Stimulated activated CD4-positive, alpha-beta T cell treated with anti-CD3 and anti-CD28 coated beads, Interleukin-1b, Interleukin-23, amount 100 ng/mL, for 1 hour (primary cell): ENCODE measurements at places on chromosomes 2 and 18.

DNA sequence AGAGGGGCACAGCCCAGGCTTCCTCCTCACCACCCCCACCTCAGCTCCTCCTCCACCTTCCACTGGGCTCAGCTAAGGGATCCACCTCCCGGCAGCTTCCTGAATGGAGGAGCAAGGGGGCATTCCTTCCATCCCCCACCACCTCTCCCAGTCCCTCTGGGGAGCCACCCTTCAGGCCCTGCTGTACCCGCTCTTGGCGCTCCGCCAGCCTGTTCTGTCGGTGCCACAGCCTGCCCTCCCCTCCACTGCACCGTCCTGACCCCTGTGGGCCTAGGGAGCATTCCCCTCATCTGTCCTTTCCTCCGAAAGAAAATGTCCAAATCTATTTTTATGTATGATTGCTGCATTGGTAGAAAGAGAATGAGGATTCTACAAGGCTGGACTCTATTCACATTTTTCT is 59.9 kb downstream of the KIF1A start:
- DNase-seq, result no peak

GRCh38 chr2:147469471-147469870 is 375.4 kb upstream of the ACVR2A start:
- no peak for DNase-seq

- DNase-seq, result no peak
Observed at GRCh38 chr2:65130664-65131175, 814 bp upstream of the RAB1A start.

DNA sequence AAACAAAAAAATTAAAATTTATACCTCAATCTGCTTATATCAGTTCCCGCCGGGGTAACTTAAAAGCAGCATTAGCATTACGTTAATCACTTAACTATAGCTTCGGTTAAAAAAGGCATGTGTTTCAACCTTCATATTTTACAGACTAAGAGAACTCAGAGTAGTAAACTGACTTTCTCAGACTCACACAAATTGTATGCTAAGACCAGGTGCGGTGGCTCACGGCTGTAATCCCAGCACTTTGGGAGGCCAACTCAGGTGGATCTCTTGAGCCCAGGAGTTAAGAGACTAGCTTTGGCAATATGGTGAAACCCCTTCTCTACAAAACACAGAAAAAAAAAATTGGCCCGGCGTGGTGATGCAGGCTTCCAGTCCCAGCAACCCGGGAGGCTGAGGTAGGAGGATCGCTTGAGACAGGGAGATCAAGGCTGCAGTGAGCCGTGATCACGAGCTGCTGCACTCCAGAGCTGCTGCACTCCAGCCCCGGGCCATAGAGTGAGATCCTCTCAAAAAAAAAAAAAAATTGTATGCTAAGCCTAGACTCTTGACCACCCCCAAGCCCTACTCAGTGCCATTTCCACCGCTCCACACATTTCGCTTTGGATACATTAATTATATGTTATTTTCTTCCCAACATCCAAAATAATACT is 2.4 kb downstream of the HNRNPLL start:
- no peak for DNase-seq

- DNase-seq, result no peak
Observed at GRCh38 chr2:190970873-190971506, 43.0 kb downstream of the STAT1 start.

DNA sequence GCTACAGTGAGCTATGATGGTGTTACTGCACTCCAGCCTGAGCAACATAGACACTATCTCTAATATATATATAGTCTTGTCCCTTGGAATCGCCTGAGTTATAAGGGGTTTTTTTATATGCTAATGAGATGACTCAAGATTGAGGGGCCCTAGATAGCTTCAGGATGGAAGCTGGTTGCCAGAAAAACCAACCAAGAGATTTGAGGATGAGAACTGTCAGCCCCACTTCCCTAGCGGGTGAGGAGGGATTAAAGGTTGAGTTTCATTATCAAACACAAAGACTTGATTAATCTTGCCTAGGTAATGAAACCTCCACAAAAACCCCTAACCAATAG is 12.6 kb upstream of the GALM start:
- DNase-seq, result no peak

DNA sequence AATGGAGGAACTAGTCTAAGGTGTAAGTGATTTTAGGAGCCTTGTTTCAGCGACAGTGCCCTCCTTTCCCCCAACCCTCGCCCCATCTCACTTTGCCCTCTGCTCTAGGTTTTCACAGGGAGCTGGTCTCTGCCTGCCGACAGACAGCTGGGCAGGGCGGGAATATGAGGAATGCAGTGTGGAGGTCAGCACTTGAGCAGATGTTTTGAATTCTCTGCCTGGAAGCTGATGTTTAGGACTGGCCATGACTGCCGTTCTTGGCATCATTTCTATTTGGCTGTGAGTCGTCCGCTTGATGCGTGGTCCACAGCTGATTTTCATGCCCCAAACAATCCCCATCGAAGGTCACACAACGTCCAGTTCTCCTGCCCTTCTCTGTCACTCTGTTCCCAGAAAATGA is 55.1 kb upstream of the SIX3 start:
- DNase-seq, result no peak

GRCh38 chr2:48693645-48694044 is 61.9 kb downstream of the LHCGR start:
- DNase-seq, result no peak

- no peak for DNase-seq
Observed at GRCh38 chr2:86249579-86250391, 50.5 kb downstream of the MRPL35 start.

DNA sequence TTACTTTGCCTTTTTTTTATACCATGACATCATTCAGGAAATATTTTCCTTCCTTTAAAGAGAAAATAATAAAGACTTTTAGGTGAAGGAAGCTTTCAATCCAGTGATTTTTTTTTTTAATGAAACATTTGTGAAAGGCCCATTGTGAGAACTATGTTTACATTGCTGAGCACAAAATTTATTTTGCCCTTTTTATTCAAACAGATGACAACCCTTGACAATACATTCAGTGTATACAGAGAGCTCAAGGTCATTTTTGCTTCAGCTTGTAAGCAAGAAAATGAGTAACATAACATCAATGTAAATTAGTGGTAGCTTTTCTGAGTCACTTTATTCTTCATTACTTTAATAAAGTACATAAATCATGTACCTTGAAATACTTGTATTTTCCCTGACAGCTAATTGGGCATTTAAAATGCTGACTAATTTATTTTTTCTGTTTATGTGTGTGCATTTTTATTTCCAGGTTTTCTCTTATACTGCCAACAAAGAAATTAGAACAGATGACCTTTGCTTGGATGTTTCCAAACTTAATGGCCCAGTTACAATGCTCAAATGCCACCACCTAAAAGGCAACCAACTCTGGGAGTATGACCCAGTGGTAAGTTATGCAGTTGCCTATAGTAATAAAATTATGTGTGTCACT is 121.6 kb downstream of the GALNT1 start:
- DNase-seq, result no peak

- DNase-seq, result no peak
Observed at GRCh38 chr18:48719974-48720654, 181.3 kb downstream of the CTIF start.

GRCh38 chr2:36477746-36478145 is 120.2 kb downstream of the FEZ2 start:
- no peak for DNase-seq

- DNase-seq, result no peak
Observed at GRCh38 chr2:56337342-56337741, 153.6 kb downstream of the CCDC85A start.

DNA sequence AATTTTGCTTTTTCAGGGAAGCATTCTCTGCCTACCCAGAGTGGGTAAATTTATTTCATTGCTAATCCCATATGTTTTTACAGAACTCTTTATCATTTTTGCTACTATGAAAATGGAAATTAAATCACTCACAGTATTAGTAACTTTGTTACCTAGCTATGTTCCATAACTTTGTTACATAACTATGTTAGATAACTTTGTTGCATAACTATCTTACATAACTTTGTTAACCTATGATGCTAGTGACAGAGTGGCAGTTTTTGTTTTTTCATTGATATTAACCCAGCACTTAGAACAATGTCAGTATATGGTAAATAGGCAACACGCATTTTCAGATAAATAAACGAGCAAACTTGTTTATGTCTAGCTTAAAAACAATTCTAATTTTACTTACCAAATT is 286.6 kb downstream of the LRP1B start:
- DNase-seq, result no peak

- DNase-seq, result no peak
Observed at GRCh38 chr18:7090771-7091170, 26.8 kb downstream of the LAMA1 start.

- DNase-seq, result no peak
Observed at GRCh38 chr2:16016282-16016681, 75.9 kb downstream of the MYCN start.

DNA sequence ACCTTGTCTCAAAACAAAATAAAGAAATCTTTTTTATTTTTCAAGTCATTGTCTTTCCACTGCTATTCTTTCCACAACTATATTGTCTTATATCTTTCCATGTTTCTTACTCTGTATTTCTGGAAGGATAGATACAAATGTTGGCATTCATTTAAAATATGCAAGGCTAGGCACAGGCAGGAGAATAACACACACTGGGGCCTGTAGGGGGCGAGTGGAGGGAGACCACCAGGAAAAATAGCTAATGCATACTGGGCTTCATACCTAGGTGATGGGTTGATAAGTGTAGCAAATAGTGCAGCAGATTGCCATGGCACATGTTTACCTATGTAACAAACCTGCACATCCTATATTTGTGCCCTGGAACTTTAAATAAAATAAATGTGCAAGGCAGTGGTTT is 9.6 kb downstream of the MRPL30 start:
- no peak for DNase-seq

DNA sequence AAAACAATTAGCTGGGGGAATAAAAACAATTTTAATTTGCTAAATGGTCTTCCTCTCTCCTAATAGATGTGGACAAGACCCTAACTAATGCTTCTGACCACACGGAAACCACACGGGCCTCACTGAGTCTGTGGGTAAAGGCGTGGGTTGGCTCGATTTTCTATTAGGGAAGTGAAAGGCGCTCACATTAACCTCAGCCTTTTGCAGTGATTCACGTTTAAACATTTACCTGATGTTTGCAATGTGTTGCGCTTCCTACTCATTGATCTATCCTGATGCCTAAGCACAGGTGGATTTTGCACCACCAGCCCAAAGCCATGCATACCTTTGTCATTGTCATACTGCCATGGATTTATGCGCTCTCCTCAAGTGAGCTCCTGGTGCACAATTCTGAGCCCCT is 35.6 kb upstream of the NRP2 start:
- DNase-seq, result no peak

- no peak for DNase-seq
Observed at GRCh38 chr2:241649404-241649803, 11.9 kb downstream of the ATG4B start.

DNA sequence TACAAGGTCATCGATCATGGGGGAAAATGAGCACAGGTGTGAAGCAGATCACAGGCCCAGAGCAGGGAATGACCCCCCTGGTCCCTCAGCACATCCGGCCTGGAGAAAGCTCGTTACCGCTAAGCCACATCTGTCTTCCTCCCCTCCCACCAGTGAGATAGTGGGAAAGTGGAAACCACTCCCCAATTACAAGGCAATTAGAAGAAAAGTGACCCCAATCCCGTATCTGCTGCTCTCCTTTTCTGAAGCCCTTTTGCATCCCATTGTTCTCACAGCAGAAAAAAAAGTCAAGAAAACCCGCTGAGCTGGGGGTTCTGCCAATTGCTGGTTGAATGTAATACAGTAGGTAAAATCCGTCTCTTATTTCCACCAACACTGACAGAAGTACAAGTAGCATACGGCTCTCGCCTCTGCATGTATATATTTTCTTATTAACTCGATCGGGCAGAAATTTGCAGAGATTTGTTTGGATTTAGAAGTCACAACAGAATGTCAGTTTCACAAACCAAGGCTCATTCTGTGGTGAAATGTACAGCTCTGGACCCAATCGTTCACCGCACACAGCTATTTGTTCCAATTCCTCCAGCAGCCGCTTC is 287.0 kb downstream of the TCF4 start:
- DNase-seq, result no peak

GRCh38 chr2:39142904-39143605 is 22.2 kb upstream of the SOS1 start:
- DNase-seq, result no peak

DNA sequence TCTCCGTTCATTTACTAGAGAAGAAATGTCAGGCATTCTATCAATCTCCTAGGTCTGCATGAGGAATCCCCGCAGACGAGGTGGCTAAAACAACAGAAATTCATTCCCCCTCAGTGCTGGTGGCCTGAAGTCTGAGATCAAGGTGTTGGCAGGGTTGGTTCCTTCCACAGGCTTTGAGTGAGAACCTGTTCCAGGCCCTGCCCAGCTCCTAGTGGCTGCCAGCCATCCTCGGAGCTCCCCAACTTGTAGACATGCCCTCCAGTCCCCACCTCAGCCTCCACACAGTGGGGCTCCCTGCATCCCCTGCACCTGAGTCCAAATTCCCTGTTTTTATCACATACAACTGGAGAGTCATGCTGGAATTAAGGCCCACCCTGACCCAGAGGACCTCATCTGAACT is 145.3 kb upstream of the ALKAL2 start:
- DNase-seq, result no peak

GRCh38 chr2:100987974-100988373 is 14.1 kb upstream of the RPL31 start:
- no peak for DNase-seq

DNA sequence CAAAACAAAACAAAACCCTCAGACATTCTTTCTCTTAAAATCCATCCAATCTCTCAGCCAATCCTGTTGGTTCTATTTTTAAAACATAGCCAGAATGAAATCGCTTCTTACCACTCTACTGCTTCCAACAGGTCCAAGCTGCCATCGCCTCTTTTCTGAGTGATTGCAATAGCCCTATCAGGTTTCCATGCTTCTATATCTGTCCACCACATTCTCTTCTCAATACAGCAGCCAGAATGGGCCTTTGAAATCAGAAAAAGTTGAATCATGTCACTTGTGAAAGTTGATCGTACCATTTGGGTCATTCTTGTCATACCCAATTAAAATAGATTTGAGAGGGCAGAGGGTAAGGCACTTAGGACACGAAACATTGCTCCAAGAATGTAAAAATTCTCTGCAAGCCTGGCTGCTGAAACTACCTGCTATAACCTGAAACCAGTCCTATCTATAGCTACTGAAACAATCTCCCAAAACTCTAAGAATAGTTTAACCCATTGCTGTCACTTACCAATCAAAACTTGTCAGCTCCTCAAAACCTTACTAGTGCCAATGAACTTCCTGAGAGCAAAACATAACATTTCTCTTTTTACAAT is 3.3 kb upstream of the MTLN start:
- no peak for DNase-seq

DNA sequence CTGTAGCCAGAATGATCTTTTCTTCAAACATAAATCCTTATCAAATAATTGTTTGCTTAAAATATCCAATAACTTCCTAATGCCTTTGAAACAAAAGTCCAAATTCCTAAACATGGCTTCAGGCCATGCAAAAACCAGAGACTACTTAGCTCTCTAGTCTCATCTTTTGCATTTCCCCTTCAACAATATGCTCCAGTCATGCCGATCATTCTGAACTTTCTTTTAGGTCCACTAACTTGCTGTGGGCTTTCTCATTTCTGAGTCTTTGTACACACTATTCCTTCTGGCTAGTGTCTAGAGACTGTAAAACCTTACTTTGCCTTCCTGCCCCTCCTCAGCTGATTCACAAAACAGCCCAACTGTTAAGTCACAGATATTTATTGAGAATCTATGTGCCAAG is 51.5 kb downstream of the VIL1 start:
- DNase-seq, result no peak

- DNase-seq, result no peak
Observed at GRCh38 chr2:42100683-42101205, 52.9 kb downstream of the PKDCC start.

GRCh38 chr2:120681696-120682288 is 53.9 kb upstream of the GLI2 start:
- no peak for DNase-seq

- no peak for DNase-seq
Observed at GRCh38 chr2:158999458-158999857, 31.0 kb downstream of the TANC1 start.
